ENCODE measurements at places on chromosomes 13 and 19. TPM values are rescaled to one million over a fixed set of nuclear protein-coding genes. Genes with fewer than 3 reads are reported as not detected.

DNA sequence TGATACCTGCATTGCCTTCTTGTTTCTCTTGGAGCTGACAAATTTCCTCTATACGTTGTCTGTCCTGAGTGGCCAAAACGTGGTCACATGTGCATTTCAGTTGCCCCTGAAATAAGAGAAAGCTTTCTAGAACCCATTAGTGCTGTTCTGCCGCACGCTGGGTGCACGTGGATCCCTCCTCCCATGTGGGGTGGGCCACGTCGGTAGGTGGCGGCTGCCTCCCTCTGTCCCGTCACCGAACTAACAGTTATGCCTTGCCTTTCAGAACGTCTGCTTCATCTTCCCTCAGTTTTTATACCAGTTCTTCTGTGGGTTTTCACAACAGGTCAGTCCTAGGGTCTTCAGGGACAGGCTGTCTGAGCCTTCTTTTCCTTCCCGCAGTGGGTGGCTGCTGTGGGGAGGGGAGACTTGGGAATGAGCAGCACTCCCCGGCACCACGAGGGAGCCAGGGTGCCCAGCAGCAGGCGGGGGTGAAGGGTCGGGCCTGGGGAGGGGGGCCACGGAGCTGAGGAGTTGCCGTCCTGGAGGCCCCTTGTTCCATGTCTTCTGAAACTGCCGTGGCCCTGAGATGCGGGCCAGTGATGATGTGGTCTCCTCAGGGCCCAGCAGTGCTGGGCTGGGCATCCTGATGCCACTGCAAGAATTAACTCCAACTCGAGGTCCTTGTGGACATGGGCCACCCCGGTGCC is 109.7 kb upstream of the MCF2L start:
- DNase-seq = no peak

DNA sequence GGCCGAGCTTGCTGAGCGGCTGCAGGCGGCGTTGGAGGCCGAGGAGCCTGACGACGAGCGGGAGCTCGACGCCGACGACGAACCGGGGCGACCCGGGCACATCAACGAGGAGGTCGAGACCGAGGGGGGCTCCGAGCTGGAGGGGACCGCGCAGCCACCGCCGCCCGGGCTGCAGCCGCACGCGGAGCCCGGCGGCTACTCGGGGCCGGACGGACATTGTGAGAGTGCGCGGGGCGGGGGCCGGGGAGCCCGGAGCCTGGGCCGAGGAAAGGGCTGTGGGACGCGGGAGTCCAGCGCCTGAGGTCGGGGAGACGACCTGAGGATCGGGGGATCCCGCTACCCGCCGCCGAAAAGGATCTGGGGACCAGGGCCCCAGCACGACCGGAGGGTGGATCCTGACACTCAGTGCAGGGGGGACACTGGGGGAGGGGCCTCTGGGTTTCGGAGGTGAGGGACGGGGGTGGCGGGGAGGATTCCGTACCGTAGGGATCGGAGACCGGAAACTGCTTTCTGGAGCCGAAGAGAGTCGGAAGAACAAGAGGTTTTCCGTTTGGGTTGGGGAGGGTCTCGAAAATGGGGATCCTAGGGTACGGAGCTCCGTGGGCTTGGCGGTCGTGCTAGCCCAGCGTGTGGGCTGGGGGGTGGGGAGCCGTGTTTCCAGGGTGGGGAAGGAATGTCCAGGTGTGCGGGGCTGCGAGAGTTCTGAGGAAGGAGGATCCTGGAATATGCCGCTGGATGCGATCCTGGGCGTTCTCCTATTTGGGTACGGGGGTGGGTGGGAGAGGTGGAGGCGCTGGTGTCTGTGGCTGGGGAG is 616 bp downstream of the HNRNPUL1 start:
- DNase-seq = peak; percentile 72

DNA sequence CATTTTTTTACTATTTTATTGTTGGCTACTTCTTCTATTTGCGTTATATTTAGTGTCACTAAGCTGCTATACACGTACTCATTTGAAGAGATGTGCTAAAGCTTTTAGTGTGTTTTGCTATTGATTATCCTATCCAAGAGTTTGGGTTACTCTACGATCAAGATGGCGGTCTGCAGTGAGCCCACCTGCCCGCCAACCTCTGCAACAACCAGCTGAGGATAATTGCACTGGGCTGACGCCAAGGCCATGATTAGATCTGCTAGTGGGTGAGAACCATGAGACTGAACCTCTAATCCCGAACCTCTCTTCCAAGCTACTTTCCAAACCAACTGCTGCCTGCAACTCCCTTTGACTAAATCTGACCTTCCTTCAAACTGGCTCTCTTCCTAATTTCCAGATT is 1.8 kb downstream of the CPB2 start:
- no peak for DNase-seq

- DNase-seq = no peak
Measured at GRCh38 chr13:48158915-48159314, 64.0 kb upstream of the MED4 start.

- DNase-seq = no peak
Measured at GRCh38 chr13:51793570-51794271, 10.2 kb downstream of the DHRS12 start.

- no peak for DNase-seq
Measured at GRCh38 chr13:97945792-97946419, 7.6 kb upstream of the IPO5 start.

GRCh38 chr19:1747285-1748114 is 5.8 kb upstream of the ONECUT3 start:
- DNase-seq = no peak

DNA sequence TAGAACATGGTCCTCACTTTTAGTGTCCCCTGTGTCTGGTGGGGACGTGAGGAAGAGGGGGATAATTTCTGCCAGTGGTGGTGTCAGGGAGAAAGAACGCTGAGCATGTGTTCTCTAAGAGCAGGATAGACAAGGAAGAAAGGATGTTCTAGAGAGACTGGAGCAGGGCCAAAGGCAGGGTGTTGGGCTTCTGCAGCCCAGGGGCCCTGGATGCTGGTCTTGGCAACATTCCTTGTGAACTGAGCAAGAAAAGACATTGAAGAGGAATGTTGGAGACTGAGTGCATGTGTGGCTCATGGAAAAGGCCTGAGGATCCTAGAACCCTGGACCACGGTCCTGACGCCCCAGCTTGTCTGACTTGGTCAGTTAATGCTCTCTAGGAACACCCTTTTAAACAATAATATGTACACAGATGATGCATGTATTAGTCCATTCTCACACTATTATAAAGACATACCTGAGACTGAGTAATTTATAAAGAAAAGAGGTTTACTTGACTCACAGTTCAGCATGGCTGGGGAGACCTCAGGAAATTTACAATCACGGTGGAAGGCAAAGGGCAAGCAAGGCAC is 33.6 kb upstream of the SLC10A2 start:
- no peak for DNase-seq

DNA sequence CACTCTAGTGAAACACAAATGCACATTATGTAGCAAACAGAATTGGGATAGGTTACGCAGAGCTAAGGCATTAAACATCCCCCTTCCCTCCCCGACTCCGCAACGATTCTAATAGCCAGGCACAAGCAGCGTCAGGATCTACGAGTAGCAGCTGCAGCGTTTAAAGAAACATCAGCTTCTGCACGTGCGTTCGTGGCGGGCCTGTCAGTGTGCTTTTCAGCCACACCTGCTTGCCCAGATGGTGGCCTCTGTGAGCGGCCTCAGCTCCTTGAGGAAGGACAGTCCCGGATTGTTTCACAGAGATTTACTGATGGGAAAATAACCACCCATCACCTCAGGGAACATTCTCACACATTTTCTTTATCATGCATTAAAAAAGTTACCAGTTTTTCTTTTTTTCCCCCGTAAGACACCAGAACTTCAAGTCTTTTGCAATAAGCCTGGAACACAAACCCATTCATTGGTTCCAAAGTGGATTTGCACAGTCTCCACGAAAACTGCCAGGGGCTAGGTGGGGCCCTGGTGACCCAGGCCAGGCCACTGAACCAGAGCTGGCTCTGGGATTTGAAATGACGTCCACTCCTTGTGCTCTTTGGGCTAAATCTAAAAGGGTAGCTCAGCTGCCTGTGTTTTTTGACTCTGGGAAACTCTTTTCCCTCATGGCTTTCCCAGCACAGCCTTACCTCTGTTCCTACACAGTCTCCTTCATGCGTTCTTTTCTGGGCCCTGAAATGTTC is 325.5 kb downstream of the KCNRG start:
- DNase-seq = peak; percentile 75

GRCh38 chr13:108428691-108429090 is 159.2 kb downstream of the TNFSF13B start:
- DNase-seq = no peak

DNA sequence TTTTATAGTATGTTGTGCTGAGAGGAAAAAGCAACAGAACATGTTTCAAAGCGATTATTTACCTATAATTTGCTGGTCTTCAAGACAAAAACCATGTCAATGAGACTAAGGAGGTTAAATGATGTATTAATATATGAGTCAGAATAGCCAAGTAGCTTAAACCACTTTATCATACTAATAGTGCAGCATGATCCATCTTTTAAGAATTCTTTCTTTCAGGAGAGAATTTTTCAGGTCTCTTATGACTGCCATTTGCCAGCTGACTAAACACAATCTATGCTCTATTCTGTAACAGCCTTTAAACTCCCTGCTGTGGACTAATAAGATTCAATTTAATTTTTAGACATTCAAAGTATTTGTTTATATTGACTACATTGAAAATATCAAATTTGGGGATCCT is 93.7 kb downstream of the TRPC4 start:
- no peak for DNase-seq

DNA sequence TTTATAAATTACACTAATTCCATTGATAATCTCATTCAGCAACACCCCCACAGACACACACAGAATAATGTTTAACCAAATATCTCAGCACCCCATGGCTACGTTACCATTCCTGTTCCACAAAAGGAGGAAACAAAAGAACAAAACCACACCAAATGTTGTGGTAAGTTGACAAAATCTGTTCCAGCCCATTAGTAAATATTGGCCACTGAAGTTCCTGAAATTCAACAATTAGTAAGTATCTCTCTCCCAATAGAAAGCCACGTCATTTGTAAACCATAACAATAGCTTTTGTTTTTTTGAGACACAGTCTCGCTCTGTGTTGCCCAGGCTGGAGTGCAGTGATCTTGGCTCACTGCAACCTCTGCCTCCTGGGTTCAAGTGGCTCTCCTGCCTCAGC is 2.3 kb upstream of the FCAR start:
- no peak for DNase-seq

- DNase-seq = peak; percentile 94
Measured at GRCh38 chr19:37655301-37655688, at the start of gene ZFP30. Gene ZFP30 (minus strand): TSS chr19:37655465. CDS start chr19:37647822, 7,643 bp downstream.

- peak; percentile 56 for DNase-seq
Measured at GRCh38 chr19:38730731-38731589, 13.3 kb downstream of the CAPN12 start.

Gene PRTN3
- total RNA-seq = not detected

Gene XAB2
- total RNA-seq = 25.3 TPM

Gene RDH8
- total RNA-seq = not detected

Gene CCDC106
- total RNA-seq = 17.4 TPM

Data from Right ventricle myocardium inferior (tissue), 1 donor.